ENCODE measurements at places on chromosomes 2 and 18. TPM values are rescaled to one million over a fixed set of nuclear protein-coding genes. Genes with fewer than 3 reads are reported as not detected.

GRCh38 chr18:43539862-43540261 is 262.6 kb upstream of the SYT4 start:
- H3K27ac ChIP-seq = no peak overlapping the region
- H3K27me3 ChIP-seq = no peaks in the 10 kb centered on the region
- H3K36me3 ChIP-seq = no peaks in the 10 kb centered on the region
- no peak overlapping the region for H3K4me3 ChIP-seq

- H3K4me3 ChIP-seq = no peak overlapping the region
- no peaks in the 10 kb centered on the region for H3K36me3 ChIP-seq
- DNase-seq = peak; percentile 6
- peak overlapping the region; percentile 15 for H3K27ac ChIP-seq
Observed at GRCh38 chr2:40244675-40245074, 207.2 kb downstream of the SLC8A1 start.

- H3K36me3 ChIP-seq = no peaks in the 10 kb centered on the region
- H3K4me3 ChIP-seq = peak overlapping the region; percentile 38
- H3K27ac ChIP-seq = no peak overlapping the region
- H3K4me1 ChIP-seq = peaks cover 49% of the 10 kb centered on the region
Observed at GRCh38 chr2:37582481-37583220, 88.8 kb downstream of the CDC42EP3 start.

GRCh38 chr2:69306393-69306821 is 80.6 kb downstream of the GFPT1 start:
- no peak for DNase-seq

DNA sequence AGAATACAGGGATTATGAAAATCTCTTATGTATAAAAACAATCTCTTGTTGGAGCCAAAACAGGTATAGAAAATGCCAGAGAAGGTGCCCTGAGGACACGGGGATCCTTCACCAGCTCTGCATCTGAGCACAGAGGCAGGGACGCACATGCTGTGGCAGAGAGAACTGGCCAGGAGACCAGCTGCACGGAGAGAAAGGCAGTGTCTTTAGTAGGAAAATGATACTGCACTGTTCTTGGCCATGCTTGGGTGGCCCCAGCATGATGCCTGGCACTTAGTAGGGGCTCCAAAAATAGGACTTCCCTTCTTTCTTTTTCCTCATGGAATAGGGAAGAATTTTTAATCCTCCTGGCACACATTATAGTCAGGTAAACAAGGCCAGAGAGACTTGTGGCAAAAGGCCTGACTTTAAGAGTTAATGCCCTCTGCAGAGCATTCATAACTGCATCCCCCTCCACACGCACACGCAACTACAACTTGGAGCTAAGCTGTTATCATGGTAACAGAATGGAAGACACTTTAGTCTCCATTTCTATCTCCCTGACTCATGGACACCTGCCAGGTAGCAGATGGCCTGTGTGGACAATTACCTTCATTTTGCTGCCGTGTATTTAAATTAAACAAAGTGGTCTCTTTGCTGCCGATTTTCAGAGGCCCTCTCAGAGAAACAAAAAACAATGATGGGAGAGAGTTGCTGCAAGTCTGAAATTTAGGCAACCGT is 59.7 kb upstream of the DNMT3A start:
- DNase-seq = no peak
- H3K36me3 ChIP-seq = no peaks in the 10 kb centered on the region
- H3K27ac ChIP-seq = no peak overlapping the region
- H3K4me1 ChIP-seq = no peaks in the 10 kb centered on the region
- no peak overlapping the region for H3K4me3 ChIP-seq

DNA sequence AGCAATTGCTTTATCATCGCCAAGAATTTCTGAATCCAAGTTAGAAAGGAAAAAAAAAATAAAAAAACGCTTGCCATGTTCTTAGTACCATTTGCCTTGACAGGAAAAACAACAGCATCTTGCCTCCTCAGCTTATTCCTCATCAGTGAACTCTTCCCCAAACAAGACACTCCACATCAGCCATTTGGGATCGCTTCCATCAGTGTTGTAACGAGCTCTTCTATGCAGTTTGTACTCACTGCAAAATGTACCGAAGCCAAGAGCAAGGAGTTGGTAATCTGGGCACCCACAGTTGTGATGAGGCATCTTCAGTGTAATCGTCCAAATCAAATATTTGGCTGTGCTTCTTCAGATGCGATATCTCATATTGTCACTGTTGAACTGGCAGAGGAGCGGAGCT is 503.7 kb downstream of the TMEM182 start:
- no peaks in the 10 kb centered on the region for H3K4me1 ChIP-seq
- no peak overlapping the region for H3K4me3 ChIP-seq

- H3K27me3 ChIP-seq = no peaks in the 10 kb centered on the region
- H3K36me3 ChIP-seq = no peaks in the 10 kb centered on the region
- H3K4me1 ChIP-seq = no peaks in the 10 kb centered on the region
- DNase-seq = no peak
Observed at GRCh38 chr2:152822676-152823075, 104.3 kb downstream of the ARL6IP6 start.

DNA sequence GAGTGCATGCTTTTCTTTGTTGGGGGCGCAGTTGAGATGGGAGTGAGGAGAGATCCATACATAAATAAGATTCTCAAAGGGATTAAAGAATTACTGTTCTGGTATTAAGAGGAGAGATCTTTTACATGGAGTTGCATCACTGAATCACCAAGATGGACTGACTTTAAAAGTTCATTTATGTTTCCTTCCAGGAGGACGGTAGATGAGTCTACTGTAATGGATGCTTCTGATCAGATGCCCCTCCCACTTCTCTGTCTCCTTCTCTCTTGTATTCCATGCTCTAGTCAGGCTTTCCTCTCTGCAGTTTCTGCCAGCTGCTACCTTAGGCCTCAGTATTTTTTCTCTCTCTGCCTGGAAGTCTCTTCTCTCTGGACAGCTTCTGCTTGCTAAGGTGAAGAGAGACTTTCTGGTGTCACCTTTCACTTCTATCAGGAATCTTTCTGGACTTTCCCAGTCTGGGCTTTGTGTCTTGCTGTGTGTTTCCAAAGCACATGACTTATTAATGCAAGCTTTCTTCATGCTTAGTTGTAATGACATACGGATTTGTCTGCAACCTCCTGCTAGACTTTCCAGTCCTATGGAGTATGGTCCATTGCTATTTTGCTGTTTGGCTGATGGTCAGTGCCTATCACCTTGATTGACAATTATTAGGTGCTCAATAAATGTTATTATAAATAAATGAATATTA is 23.6 kb downstream of the FAM171B start:
- no peak for DNase-seq
- no peak overlapping the region for H3K4me3 ChIP-seq
- H3K27me3 ChIP-seq = no peaks in the 10 kb centered on the region
- no peaks in the 10 kb centered on the region for H3K36me3 ChIP-seq
- H3K4me1 ChIP-seq = no peaks in the 10 kb centered on the region
- no peak overlapping the region for H3K27ac ChIP-seq

- peaks cover 17% of the 10 kb centered on the region for H3K4me1 ChIP-seq
- DNase-seq = no peak
- H3K27ac ChIP-seq = peak overlapping the region; percentile 92
Observed at GRCh38 chr2:69791045-69791444, 38.4 kb upstream of the GMCL1 start.

- no peak overlapping the region for H3K4me3 ChIP-seq
- H3K27ac ChIP-seq = peak overlapping the region; percentile 39
- H3K4me1 ChIP-seq = peaks cover 5% of the 10 kb centered on the region
Observed at GRCh38 chr18:74377776-74378175, 62.1 kb downstream of the C18orf63 start.

GRCh38 chr2:5316001-5316490 is 376.1 kb upstream of the SOX11 start:
- no peaks in the 10 kb centered on the region for H3K4me1 ChIP-seq
- H3K27me3 ChIP-seq = no peaks in the 10 kb centered on the region
- no peak overlapping the region for H3K4me3 ChIP-seq
- H3K36me3 ChIP-seq = no peaks in the 10 kb centered on the region

GRCh38 chr2:201842131-201842860 is 36.0 kb downstream of the CDK15 start:
- H3K36me3 ChIP-seq = no peaks in the 10 kb centered on the region
- DNase-seq = no peak
- H3K4me3 ChIP-seq = no peak overlapping the region
- H3K27me3 ChIP-seq = no peaks in the 10 kb centered on the region
- peaks cover 15% of the 10 kb centered on the region for H3K4me1 ChIP-seq
- H3K27ac ChIP-seq = peak overlapping the region; percentile 62

GRCh38 chr2:234292205-234292961 is 204.5 kb downstream of the ARL4C start:
- no peak overlapping the region for H3K27ac ChIP-seq
- H3K27me3 ChIP-seq = no peaks in the 10 kb centered on the region
- DNase-seq = no peak
- H3K4me3 ChIP-seq = no peak overlapping the region
- peaks cover 3% of the 10 kb centered on the region for H3K4me1 ChIP-seq

- H3K4me1 ChIP-seq = no peaks in the 10 kb centered on the region
- H3K36me3 ChIP-seq = no peaks in the 10 kb centered on the region
- no peaks in the 10 kb centered on the region for H3K27me3 ChIP-seq
Observed at GRCh38 chr2:52345082-52345481, 1313.2 kb upstream of the NRXN1 start.

- H3K27ac ChIP-seq = no peak overlapping the region
- H3K36me3 ChIP-seq = no peaks in the 10 kb centered on the region
- no peak for DNase-seq
- no peaks in the 10 kb centered on the region for H3K27me3 ChIP-seq
- no peak overlapping the region for H3K4me3 ChIP-seq
Observed at GRCh38 chr18:79521416-79522205, 125.9 kb downstream of the NFATC1 start.

DNA sequence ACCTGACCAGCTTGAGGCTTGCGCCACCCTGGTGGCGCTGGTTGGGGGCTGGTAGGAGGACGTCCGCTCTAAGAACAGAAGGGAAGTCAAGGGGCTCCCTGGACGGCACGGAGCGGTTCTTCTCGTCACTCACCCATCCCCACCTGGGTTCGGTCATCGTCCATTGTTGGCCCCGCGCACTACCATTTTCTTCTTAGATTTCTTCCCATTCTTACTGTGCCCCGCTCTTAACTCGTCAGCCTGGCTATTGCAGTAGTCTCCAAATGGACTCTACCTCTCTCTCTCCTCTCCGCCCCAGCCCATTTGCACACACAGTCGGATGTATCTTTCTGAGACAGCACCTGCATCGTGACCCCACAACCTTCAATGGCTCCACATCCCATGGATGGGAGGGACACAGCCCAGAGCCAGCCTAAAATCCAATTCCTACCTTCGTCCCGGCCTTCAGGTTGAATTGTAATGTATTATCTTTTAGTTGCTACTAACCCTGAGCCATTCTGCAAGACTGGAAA is 814 bp upstream of the RAB1A start:
- peaks cover 28% of the 10 kb centered on the region for H3K4me1 ChIP-seq
- H3K27me3 ChIP-seq = no peaks in the 10 kb centered on the region
- peak; percentile 10 for DNase-seq
- peak overlapping the region; percentile 98 for H3K27ac ChIP-seq
- H3K4me3 ChIP-seq = peak overlapping the region; percentile 91
- H3K36me3 ChIP-seq = no peaks in the 10 kb centered on the region

GRCh38 chr2:176709149-176709951 is 440.1 kb downstream of the MTX2 start:
- no peak overlapping the region for H3K4me3 ChIP-seq
- H3K4me1 ChIP-seq = no peaks in the 10 kb centered on the region
- no peaks in the 10 kb centered on the region for H3K36me3 ChIP-seq
- DNase-seq = no peak
- H3K27ac ChIP-seq = no peak overlapping the region

GRCh38 chr18:70216788-70217187 is 11.3 kb upstream of the RTTN start:
- no peaks in the 10 kb centered on the region for H3K36me3 ChIP-seq
- DNase-seq = no peak
- H3K4me1 ChIP-seq = no peaks in the 10 kb centered on the region
- no peak overlapping the region for H3K4me3 ChIP-seq
- H3K27me3 ChIP-seq = no peaks in the 10 kb centered on the region

GRCh38 chr2:20567159-20567925 is 83.6 kb downstream of the HS1BP3 start:
- no peak overlapping the region for H3K4me3 ChIP-seq
- DNase-seq = no peak
- H3K27ac ChIP-seq = no peak overlapping the region
- no peaks in the 10 kb centered on the region for H3K4me1 ChIP-seq
- H3K27me3 ChIP-seq = no peaks in the 10 kb centered on the region

DNA sequence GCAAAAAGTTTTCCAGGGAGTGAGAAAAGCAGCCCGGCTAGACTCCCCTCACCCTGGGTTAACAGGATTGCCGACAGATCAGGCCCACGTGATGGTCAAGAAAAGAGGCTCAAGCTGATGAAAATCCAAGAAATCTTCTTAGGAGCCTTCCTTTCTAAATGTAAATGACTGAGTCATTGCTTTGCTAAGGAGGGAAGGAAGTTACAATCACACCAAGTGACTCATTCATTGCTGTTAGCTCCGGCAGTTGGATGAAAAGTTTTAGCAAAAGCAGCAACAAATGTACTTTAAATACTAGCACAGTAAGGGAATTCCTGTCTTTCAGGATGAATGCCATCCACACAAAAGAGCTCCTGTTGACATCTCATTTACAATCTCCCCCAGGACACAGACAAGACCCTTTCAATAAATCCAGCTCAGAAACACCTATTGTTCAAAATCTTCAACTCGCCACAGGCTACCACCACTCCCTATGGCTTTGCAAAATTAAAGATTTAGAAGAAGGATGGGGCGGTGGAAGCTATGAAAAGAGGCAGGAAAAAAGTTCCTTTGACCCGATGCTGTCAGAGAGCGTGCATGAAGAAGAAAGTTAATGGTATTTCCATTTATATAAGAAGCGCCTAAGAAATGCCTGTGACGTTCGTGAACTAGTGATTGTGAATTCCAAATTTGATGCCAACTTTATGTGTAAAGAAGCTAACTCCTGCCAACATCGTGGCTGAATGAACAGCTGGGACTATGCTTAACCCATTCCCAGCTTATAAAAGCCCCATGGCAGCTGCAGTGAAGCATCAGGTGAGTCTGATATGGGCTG is 153.7 kb downstream of the TGIF1 start:
- peak overlapping the region; percentile 94 for H3K27ac ChIP-seq
- H3K36me3 ChIP-seq = no peaks in the 10 kb centered on the region
- peak overlapping the region; percentile 71 for H3K4me3 ChIP-seq
- H3K27me3 ChIP-seq = no peaks in the 10 kb centered on the region
- DNase-seq = no peak

GRCh38 chr2:9908639-9909038 is 42.9 kb upstream of the GRHL1 start:
- no peak overlapping the region for H3K4me3 ChIP-seq
- no peaks in the 10 kb centered on the region for H3K4me1 ChIP-seq
- DNase-seq = no peak
- no peaks in the 10 kb centered on the region for H3K36me3 ChIP-seq
- no peaks in the 10 kb centered on the region for H3K27me3 ChIP-seq
- H3K27ac ChIP-seq = no peak overlapping the region

ANO7 gene
- 1.2 TPM for total RNA-seq

DLGAP1 gene
- total RNA-seq = 7.3 TPM

RAMP1 gene
- total RNA-seq = 525 TPM

C2orf80 gene
- total RNA-seq = not detected

UGT1A10 gene
- 0.41 TPM for total RNA-seq

HMSD gene
- not detected for total RNA-seq

LYPD6 gene
- 0.27 TPM for total RNA-seq

HOXD4 gene
- total RNA-seq = 4.8 TPM

HNRNPA3 gene
- 60.1 TPM for total RNA-seq

RFTN2 gene
- total RNA-seq = 9.3 TPM

FHOD3 gene
- total RNA-seq = 24.9 TPM

THADA gene
- 46.6 TPM for total RNA-seq

Data from thoracic aorta (tissue), 2 donors.